CD4-positive, alpha-beta T cell treated with Interleukin-15 for 4 hours (primary cell): ENCODE measurements at places on chromosomes 6 and 20.

- no peak for DNase-seq
Observed at GRCh38 chr6:111950661-111951496, 77.6 kb upstream of the FYN start.

- no peak for DNase-seq
Observed at GRCh38 chr6:23396949-23397348, 729.1 kb upstream of the NRSN1 start.

- no peak for DNase-seq
Observed at GRCh38 chr20:15011631-15012030, 674.2 kb upstream of the FLRT3 start.

GRCh38 chr20:17518339-17519052 is 12.7 kb downstream of the BFSP1 start:
- DNase-seq: no peak

- no peak for DNase-seq
Observed at GRCh38 chr20:46311719-46312074, 3.4 kb upstream of the CDH22 start.

- DNase-seq: no peak
Observed at GRCh38 chr6:166841216-166841615, 115.1 kb downstream of the RNASET2 start.

DNA sequence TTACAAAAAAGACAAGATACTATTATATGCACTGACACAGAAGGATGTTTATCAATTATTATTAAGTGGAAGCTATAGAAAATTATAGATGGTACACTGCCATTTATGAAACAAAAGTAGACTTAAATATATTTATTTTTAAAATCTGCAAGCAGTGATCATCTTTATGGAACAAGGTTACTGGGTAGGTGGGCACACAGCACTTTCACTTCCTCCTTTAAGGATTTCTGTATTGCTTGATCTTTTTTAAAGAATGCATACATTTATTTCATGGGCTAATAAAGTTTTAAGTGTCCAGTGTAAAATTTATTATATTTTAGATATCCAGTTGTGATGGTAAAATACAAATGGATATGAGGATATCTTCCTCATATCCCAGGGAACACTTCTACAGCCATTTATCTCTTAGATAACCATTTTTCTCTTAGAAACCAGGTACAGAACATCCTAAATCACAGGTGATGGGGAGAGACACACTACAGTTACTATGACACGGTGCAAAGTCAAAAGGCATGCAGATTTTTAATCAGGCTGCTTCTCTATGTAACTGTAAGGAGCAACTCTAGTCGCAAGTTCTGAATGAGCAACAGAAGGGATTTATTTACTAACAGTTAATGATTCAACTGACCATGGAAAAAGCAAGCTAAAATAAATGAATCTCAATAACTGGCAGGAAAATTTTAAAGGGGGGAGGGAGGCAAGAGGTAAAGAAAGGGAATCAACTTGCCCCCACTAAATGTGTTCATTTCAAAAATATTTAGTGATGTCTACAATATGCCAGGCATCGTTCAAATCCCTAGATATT is 2.2 kb downstream of the FBXL4 start:
- DNase-seq: no peak

- DNase-seq: no peak
Observed at GRCh38 chr20:53819973-53820451, 226.4 kb upstream of the ZNF217 start.

DNA sequence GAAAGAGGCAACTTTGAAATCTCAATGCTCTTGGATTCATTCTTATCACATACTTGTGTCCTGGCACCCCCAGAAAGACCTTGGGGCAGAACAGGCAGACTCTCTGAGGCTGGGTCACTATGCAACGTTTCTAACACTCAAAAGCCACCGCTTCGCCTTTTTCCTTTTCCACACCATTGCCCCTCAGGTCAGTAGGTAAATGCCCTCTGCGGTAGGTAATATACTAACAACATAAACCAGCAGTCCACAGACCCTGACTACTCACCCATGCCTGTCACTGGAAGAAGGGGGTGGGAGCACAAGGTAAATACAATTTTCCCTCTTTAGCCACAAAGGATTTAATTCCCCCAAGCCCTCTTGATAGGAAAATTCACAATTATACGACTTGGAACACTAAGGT is 6.5 kb upstream of the SPTLC3 start:
- DNase-seq: no peak

- DNase-seq: no peak
Observed at GRCh38 chr6:29561606-29562181, 2.2 kb upstream of the UBD start.

GRCh38 chr20:48308882-48309281 is 518.9 kb downstream of the PREX1 start:
- DNase-seq: no peak
